Left cardiac atrium (tissue), 4 donors: ENCODE measurements at places on chromosomes 2 and 18.

- no peak for DNase-seq
Observed at GRCh38 chr18:13159579-13159978, 59.0 kb upstream of the LDLRAD4 start.

GRCh38 chr18:75937306-75937705, 509.8 kb upstream of the SMIM21 start:
- DNase-seq: no peak

GRCh38 chr2:160401895-160402294, 91.7 kb downstream of the RBMS1 start:
- DNase-seq: no peak

DNA sequence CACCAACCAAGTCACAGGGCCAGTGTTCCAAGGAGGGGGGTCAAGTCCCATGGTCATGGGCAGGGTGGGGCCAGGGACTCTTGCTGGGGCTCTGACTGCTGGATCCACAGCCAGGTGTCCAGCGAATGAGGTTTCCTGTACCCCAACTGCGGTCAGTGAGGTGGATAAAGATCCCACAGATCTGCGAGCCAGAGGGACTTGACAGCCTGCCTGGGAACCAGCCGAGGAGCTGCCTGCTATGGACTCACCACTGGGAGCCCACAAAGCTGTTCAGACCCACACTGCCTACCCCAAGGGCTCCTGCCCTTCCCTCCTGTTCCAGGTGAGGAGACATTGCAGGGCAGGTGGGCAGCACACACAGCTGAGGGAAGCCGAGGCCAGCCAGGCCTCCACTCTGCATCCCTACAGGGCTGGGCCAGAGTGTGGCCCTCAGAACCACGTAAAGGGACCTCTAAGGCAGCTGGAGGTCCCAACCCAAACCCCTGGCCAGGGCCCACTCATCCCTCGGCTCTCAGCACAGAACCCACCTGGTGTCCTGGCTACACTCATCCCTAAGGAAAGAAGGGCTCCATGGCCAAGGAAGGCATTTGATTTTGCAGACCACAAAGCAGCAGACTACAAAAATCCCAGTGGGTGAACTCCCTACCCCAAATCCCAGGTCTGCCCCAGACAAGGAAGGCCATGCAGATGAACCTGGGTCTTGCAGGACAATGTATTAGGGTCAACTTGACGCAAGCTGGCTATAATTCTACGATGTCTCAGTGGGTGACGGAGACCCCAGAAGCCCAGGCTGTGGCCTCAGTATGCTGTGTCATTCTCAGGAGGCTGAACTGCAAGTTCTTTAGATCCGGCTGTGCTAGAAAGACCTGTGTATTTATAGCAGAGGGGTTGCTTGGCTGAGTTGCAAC, 209.2 kb downstream of the MGAT5 start:
- no peak for DNase-seq

- no peak for DNase-seq
Observed at GRCh38 chr2:218024336-218024735, 21.5 kb upstream of the TNS1 start.

- DNase-seq: no peak
Observed at GRCh38 chr2:4077017-4077416, 373.6 kb downstream of the DCDC2C start.

GRCh38 chr2:200615247-200615646, 29.4 kb downstream of the AOX1 start:
- no peak for DNase-seq

DNA sequence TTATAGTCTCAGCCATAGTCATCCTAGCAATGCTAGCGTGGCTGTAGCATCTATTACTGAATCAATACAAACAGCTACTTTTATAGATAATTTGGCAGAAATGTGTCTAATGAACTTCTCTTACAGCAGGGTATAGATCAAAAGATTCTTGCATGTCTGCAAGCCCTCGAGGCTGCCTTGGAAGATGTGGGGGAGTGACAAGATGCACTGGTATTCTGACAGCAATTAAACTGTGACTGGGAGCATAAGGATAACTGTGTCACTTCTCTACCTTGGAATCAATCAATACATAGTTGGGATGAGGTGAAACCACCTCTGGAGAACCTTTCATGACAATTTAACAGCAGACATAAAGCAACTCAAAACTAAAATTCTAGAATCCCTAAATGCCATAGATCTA, 59.3 kb upstream of the MYO3B start:
- DNase-seq: no peak
